GM13976 (cell line): ENCODE measurements at places on chromosomes 2 and 18.

GRCh38 chr2:103484906-103485305 lies 723.1 kb downstream of the TMEM182 start:
- no peak for DNase-seq

DNA sequence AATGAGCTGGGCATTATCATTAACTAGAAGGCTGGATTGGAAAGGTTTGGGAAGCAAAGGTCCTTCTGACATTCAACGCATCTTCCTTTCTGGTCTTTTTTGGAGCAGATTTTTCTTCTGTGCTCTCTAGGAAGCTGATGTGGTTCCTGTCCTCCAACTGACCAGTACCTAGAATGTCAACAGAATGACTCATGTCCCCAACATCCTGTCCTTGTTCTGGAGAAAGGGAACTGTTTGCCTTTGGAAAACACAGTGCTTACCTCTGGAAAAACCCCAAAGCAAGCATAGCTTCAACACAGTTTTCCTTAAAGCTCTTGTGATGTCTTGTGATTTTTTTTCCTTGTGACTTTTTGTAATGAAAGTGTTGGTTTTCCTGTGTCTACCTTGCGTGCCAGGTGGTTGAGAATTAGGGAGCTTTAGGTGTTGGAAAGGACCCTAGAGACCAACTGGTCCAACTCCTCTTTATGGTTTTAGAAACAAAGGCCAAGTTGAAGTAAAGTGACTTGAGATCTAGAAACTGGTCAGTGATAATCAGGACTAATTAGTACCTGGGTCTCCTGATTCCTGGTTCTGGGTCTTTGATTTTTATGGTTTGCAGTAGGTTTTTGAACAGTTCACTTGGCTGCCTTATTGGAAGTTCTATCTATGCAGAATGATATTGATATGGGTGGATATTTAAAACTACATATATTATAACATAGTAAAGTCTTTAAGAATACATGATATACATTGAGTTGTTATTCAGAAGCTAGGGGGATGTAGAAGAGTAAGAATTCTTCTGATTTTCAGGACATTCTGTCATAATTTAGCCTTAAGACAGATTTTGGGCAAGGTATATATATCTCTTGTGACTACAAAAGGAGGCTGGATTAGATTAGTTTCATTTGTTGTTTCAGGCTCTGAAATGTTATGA lies 70.5 kb downstream of the FMNL2 start:
- DNase-seq = no peak

- no peak for DNase-seq
Observed at GRCh38 chr2:31176742-31177141, 38.5 kb upstream of the GALNT14 start.

- DNase-seq = no peak
Observed at GRCh38 chr18:76610933-76611749, 116.1 kb upstream of the ZNF516 start.

GRCh38 chr2:212523756-212524155 lies 14.8 kb downstream of the ERBB4 start:
- DNase-seq = no peak

- DNase-seq = no peak
Observed at GRCh38 chr2:28647682-28648081, 103.9 kb upstream of the PPP1CB start.

DNA sequence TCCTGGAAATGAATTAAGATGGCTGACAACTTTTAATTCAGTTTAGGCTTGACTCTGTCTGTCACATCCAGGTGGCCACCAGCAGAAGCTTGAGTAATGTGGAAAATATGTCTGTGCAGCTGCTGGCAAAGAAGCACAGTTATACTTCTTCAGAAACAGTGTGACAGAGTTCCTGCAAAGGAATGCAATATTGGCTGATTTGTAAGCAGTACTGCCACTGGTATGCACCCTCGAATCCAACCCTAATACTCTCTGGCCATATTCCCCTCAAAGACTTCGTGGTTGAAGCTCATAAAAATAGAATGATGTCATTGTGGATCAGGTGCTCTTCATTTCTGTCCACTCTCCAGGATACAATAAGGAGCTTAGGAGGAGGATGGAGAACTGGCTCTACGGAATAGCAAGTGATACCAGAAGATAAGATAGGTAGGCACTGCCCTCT lies 86.2 kb downstream of the METTL8 start:
- no peak for DNase-seq

- DNase-seq = no peak
Observed at GRCh38 chr2:216619411-216620393, 13.5 kb upstream of the IGFBP2 start.

GRCh38 chr2:105104208-105104731 lies 66.4 kb downstream of the MRPS9 start:
- no peak for DNase-seq

- no peak for DNase-seq
Observed at GRCh38 chr2:12010779-12011178, 264.3 kb downstream of the LPIN1 start.

GRCh38 chr2:144343145-144343544 lies 176.8 kb downstream of the ZEB2 start:
- DNase-seq = no peak

DNA sequence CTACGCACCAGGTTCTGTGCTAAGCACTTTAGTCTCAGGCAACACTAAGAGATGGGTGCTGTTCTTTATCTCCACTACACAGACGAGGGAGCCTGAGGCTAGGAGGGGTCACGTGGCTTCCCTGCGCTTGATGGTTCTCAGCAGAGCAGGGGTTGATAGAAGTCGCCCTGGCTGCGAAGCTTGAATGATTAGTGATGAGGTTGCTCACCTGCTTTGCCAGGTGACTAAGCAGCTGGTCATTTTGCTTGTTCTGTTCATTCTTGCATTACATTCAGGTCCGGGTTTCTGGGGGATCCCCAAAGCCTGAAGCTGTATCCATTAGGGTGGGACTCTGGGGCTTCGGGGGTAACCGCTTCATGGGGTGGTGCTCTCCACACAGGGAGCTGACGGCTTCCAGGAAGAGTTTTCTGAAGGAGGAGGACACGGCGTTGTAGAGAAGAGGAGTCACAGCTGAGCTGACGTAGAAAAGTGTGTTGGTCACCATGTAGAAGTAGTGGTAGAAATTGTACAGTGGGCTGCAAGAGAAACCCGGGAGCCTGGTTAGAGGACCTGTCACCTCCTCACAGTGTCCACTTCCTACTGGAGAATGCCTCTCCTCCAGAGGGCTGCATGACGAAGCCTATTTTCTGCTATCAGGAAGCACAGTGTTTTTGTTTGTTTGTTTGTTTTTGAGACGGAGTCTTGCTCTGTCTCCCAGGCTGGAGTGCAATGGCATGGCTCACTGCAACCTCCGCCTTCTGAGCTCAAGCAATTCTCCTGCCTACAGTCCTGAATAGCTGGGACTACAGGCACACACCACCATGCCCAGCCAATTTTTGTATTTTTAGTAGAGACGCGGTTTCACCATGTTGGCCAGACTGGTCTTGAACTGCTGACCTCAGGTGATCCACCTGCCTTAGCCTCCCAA lies 11.5 kb downstream of the NTSR2 start:
- no peak for DNase-seq

GRCh38 chr2:8488001-8488738 lies 193.7 kb upstream of the ID2 start:
- peak; percentile 85 for DNase-seq

GRCh38 chr2:191836471-191836852 lies 10.4 kb downstream of the CAVIN2 start:
- no peak for DNase-seq
